CD4-positive, alpha-beta T cell treated with Interleukin-12 subunit alpha and Interleukin-12 subunit beta, for 1 hour (primary cell): ENCODE measurements at places on chromosomes 11 and 22.

DNA sequence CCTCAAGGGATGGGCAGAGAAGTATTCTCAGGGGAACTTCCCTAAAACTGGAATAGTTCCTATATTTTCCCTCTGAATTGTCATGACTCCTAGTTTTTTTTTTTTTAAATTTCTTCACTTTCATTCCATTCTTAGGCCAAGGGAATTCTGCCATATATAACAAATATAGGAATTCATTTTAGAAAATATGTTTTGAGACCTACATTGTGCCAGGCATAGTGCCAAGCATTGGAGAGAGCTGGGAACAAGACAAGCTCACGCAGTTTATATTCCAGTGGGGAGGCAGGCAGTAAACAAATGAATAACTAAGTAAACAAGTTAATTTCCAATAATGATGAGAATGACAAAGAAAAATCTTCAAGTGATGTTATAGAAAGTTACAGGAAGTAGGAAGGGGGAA lies 2.6 kb upstream of the NPTXR start:
- DNase-seq = no peak

GRCh38 chr11:35981581-35981980 lies 37.7 kb downstream of the LDLRAD3 start:
- no peak for DNase-seq

DNA sequence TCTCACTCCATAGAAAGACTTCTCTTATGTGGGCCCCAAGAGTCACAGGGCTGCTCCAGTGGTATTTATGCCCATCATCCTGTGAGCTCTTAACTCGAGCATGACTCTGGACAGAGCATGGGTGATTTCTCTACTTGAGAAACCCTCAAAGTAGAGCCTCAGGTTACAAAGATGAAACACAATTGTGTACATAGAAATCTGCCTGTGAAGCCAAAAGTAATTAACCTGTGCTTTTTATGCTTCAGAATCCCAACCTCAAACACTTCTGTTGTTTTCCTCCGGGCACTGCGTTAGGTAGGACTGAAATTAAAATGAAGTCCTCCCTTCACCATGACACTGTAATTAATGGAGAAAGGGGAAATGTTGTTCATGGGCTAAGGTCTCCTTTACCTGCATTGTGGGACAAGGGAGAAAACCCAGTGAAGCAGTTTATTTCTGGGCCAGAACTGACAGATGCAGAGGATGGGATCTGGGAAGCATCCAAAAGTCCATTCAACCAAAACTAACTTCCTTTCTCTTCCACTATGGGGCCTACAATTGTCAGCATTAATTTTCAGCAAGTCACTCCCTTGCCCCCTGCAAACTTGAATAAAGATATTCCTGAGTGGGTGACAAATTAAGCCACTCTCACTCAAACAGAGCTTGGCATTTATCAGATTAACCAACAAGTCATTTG lies 24.1 kb upstream of the POU2AF1 start:
- DNase-seq = no peak

DNA sequence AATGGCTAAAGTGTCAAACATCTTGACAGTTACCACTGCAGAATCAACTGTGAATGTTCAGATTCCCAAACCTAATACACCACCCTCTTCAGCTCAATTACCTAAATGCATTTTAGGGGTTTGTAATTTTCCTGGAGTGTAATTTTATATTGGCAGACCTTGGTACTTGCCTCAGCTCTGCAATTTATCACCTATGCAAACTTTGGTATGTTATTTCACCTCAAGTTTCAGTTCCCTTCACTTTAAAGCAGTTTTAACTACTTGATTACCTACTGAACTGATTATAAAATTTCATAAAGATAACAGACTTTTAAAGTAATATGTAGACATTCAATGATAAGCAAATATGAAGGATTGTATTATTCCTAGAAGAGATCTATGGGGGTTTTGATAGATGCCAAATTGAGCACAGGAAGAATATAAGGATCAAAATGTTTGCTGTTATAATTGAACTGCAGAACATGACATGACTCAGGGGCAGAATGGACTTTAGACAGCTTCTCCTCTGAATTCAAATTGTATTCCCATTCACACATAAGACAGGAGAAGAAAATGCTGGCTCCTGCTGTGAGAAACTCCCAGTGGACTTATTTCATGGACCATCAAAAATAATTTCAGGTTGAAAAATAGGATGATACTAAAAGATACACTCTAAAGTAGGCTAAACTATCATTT lies 491.5 kb upstream of the LUZP2 start:
- no peak for DNase-seq

GRCh38 chr22:25628494-25628893 lies 64.0 kb downstream of the GRK3 start:
- no peak for DNase-seq

DNA sequence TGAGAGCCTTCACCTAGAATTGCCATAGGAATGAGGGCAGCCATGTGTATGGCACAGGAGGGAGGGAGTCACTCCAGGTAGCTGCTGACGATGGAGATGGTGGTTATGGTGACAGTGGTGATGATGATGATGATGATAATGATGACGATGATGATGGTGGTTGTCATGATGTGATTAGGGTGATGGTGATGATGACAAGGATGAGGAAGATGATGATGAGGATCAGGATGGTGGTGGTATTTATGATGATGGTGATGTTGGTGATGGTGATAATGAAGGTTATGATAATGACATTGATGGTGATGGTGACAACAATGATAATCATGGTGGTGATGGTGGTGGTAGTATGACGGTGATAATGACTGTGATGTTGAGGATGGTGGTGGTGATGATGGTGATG lies 1130.5 kb downstream of the BRD1 start:
- no peak for DNase-seq

DNA sequence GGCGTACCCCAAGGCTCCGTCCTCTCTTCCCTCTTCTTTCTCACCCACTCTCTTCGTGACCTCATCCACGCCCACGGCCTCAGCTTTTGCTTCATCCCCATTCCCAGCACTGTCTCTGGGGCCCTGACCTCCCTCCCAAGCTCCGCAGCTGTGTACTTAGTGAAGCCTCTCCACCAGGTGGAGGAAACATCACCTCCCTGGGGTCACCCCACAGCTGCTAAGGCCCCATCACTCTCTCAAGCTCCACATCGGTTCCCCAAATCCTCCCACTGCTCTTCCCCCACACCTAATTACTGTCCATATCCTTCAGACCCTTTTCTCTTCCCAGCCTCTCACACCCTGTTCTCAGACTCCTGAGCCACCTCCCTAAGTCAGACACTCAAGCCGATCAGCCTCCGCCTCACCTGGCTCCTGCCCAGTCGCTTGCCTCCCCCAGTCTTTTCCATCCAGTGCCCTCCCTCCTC lies 7.9 kb upstream of the SYT7 start:
- no peak for DNase-seq

GRCh38 chr11:68632802-68633201 lies 51.5 kb upstream of the GAL start:
- DNase-seq = peak; percentile 53

DNA sequence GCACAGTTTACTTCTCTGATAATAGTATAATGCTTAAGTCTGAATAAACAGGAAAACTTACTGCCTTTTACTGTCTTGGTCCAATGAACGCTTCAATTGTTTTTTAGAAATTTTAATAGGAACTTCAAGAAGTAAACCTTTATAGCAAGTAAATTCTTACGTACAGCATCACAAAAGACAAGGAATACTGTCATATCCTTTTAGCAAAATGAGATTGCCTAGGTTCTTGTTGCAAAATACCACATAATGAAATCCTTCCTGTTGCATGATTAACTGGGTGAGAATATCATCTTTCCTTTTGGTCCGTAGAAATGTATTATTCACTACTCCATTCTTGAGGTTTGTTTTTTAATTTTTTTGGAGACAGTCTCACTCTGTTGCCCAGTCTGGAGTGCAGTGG lies 22.3 kb upstream of the HIKESHI start:
- DNase-seq = no peak

GRCh38 chr11:31974366-31975136 lies 116.3 kb upstream of the RCN1 start:
- no peak for DNase-seq

DNA sequence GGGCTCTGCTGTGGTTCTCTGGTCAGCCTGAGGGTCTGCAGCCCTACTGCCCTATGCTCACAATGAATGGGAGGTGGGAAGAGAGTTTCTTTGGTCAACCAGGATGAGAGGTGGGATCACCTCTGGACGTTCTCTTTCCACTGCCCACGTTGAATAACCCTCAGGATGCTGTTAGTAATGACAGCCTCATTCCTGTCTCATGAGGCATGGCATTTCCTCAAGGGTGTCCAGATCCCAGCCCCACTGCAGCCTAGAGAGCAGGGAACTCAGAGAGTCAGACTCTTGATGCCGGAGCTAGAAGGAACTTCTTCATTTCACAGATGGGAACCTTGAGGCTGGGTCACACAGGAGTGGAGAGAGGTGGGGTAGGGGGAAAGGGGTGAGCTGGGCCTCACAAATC lies 196.0 kb downstream of the CEP164 start:
- no peak for DNase-seq

- DNase-seq = peak; percentile 13
Measured at GRCh38 chr11:118142809-118143208, 9.8 kb downstream of the SCN4B start.

GRCh38 chr11:119218141-119218878 lies 12.2 kb downstream of the CBL start:
- no peak for DNase-seq
